ENCODE measurements at places on chromosomes 11 and 22.

GRCh38 chr11:105670811-105671210 lies 60.9 kb downstream of the GRIA4 start:
- no peak for DNase-seq

GRCh38 chr11:111515591-111515990 lies 1.0 kb downstream of the HOATZ start:
- DNase-seq: no peak

GRCh38 chr11:119668676-119669075 lies 60.3 kb downstream of the NECTIN1 start:
- DNase-seq: no peak

DNA sequence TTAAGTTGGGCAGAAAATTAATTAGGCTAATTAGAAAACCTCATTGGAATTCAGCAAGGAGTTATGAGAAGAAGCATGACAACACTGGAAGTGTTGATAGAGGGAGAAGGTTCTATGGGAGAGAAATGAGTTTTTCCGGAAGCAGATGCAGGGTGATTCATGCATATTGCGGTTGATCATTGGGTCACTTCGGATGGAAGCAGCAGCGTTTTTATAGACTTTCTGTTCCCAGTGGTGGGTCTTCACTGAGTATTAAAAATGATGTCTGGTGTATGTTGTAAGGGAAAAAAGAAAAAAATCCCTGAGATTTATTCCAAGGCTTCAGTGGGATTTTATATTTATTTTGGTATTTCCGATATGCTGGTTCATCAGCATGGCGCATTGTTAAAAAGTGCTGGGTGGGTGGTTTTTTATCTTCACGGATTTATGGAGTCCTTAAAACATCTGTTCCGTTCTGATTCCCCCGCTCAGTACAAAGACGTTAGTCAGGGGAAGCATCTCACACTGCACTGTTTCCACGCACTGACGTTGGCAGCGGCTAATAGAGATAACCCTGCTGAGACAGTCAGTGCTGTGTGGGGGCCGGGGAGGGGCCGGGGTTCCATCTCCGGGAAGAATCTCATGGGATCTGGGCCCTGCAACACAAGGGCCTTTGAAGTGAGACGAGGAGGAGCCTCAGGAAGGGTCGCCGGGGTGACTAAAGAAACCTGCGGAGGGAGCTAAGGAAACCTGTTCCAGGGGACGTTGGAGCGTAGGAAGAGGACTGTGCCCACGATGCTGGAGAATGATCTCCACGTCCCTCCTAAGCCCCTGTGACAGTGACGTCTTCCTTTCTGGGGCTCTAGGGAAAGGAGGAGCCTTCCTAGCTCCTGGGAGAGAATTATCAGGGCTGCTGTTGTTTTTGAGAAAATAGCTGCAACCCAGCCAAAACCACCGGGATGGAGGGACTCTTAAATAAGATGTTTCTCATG lies 390.0 kb downstream of the NTM start:
- no peak for DNase-seq

- DNase-seq: no peak
These were observed 23.9 kb downstream of the RTN4RL2 start for GRCh38 chr11:57484141-57484710.

DNA sequence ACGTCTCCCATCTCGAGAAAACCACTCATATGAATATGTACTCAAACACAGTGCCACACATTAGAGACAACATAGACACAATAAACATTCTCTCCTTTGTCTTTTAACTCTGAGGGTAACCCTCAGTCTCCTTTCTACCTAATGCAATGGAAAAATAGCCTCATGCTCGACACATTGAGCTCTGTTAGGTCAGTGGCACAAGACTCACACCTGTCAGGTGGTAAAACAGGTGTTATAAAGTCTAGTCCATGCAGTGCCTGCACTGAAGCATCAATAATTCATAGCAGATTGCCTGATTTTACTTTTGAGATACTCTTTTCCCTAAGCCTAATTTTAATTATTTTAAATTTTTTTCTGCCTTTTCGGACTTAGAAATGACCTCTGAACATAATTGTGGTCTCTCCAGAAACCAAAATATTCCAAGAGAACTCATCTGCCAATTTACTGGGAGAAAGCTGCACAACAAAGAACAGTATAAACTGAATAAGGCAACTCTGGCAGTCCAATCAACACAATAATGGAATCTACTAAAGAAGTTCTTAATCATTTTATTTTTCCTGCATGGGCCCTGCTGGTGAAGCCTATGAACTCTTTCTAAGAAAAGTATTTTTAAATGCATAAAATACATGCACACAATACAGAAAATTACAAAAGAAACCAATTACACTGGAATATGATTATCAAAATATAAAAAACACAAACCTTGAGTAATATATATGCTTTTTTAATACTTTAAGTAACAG lies 9.9 kb downstream of the RDX start:
- no peak for DNase-seq

- DNase-seq: no peak
These were observed 44.3 kb upstream of the TTC12 start for GRCh38 chr11:113270080-113270479.

GRCh38 chr11:32433101-32433913 lies 2.0 kb downstream of the WT1 start:
- no peak for DNase-seq

DNA sequence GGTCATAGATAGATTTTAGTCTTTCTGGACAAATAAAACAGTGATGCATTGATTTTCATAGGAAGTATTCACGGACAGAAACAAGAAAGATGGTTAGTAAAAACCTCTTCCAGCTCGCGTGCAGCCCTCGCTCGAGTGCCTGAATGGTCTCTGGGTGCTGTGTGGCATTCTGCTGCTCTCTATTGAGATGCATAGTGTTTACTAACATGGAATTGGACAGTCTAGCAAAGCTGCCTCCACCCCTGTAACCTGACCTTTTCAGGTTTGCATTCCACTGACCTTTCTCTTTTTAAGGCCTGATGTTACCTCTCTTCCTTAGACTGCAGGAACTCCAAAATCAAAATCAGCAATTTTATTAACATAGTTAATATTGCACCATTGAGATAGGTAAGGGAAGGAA lies 643.4 kb downstream of the JRKL start:
- DNase-seq: no peak

GRCh38 chr11:11531131-11531908 lies 90.5 kb downstream of the GALNT18 start:
- no peak for DNase-seq

- DNase-seq: no peak
These were observed 36.0 kb upstream of the GNB1L start for GRCh38 chr22:19890502-19891316.

GRCh38 chr11:126538071-126538470 lies 182.6 kb downstream of the ST3GAL4 start:
- no peak for DNase-seq

GRCh38 chr11:2451916-2452315 lies 7.1 kb downstream of the KCNQ1 start:
- no peak for DNase-seq

- DNase-seq: no peak
These were observed 53.5 kb downstream of the KCNJ4 start for GRCh38 chr22:38401336-38402084.

DNA sequence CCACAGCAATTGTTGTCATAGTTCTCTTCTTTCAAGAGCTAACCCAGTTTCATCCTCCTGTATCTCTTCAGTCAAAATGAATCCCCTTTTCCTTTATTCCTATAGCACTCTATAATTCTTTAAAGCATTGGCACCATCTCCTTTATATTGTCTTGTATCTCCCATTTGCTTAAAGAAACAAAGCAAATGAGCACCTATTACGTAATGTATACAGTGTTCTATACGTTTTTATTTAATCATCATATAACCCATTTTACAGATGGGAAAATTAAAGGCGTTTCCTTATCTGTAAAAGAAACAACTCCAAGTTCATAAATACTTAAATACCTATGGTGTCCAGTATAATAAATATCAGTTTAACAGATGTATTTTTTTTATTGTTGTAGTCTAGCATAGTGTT lies 6.4 kb upstream of the REXO2 start:
- DNase-seq: no peak

GRCh38 chr22:29145321-29146072 lies 60.2 kb upstream of the EMID1 start:
- DNase-seq: no peak

DNA sequence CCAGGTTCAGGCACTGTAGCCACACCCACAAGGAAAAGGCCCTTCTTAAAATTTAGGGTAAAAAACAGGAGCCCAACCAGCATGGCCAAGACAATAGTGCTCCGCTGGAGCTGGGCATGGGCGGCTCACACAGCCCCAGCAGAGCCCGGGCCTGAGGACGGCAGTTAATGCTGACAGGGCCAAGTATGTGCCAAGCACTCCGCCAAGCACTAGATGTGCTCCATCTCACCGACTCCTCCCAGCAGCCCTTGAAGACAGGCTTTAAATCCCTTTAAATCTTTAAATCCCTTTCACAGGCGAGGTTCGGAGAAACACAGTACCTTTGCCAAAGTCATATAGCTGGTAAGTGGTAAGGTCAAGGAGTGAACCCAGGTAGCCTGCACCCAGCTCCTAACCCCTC lies 4.8 kb downstream of the ARFGAP2 start:
- DNase-seq: no peak

- DNase-seq: no peak
These were observed 77.6 kb downstream of the PLEKHA7 start for GRCh38 chr11:16936643-16937042.

Data from NCI-H460 (cell line).